ENCODE measurements at places on chromosomes 3 and 15.

DNA sequence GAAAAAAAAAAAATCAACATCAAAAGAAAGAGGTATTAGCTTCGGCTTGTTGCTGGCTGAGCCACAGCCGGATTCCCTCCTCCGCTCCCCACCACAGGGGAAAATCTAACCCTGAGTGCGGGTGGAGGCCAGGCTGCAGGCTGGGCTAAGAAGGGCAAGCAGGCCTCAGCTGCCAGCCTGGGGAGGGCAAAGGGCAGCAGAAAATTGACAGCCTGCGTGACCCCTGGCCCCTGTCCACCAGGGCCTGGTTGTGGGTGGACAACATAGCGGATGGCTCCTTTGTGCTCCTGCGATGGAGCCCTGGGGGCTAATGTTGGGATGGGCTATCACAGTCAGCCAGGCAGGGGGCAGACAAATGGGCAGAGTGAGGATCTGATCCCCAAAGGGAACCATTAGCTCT, 25.4 kb downstream of the CACNA2D2 start:
- DNase-seq, result no peak

DNA sequence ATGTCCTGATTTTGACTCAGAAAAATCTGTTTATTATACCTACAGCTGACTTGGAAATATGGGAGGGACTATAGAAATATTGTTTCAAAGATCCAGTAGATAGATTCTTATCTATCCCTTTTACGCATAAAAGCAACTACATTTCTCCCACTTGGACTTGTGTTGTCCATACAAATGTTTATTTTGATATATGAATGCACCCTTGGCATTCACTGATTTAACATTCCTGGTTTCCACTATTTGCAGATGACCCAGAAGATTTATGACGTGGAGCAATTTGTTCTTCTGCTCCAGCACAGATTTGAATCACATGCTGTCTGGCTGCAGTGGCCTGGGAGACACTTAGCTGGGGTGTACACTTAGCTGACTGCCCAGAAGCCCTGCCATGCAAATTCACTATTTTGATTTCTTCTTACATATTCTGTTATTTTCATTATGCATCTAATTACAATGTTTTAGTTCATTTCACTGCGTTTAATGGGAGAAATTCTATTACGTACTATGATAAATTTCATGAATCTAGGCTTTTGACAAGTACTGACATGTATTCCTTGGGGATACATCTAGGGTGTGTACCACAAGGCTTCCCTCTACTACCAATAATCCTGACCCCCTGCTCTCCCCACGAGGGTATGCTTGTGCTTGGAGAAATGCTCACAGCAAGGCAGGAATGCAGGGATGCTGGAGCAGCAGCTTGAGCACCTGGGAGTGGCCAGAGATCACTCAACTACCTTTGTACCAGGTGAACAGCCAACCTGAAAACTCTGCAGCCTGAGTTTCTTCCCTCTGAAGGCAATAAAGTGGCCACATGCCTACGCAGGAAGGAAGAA, 223.6 kb upstream of the TBL1XR1 start:
- peak; percentile 19 for DNase-seq

DNA sequence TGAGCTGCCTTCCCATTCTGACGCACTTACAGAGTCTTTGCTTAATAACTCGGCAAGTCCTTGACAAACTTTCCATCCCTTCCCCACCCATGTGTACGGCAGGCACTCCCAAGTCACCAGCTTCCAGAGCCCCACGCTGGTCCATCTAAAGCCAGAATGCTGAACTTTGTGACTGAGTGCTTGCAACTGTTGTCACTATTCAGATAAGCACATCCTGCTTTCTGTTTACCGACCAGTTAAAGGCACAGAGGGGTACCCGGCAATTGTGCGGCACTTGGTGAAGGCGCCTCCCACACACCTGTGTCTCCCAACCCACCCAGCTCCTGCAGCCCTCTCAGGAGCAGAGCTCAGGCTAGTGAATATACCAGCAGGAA, 430.6 kb downstream of the FOXP1 start:
- DNase-seq, result no peak

DNA sequence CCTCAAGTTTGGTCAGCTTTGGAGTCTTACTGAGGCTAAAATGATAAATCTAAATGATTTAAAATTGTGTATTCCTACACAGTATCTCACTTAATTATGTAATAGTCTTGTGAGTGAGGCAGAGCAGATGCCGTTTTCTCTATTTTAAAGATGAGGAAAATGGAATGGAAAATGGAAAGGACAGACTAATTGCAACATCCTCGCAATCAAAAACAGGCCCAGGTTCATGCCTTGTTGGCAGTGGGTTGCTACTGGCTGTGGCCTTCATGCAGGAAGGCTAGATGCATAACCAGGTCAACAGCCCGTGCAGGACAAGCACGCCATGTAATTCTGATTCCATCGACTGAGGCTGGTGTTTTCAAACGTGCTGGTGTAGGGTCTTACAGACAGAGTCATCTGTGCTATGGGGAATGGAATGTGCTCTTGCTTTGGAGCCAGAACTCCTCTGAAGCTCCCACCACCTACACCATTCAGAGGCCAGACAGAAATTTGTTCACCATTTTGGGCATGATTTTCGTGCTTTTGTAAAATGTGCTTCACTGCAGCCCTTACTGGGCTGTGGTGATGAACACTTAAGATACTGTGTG, 37.9 kb downstream of the MLH1 start:
- DNase-seq, result no peak

DNA sequence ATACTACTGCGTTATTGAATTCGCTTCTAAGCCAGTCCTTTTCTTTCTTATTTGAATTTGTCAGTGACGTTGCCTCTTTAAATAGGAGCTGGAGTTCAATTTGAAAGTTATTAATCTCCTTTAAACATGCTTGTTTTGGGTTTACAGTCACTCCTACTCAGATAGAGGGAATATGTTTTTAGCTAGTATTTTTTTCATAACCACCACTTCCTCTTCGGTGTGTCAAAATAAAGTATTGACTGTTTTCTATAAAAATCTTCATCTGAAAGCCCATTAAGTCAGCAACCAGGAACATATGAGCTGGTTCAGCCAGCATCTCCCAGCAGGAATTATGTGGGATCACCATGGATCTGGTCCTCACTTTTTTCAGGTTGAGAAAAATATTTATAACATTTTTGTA, 772.9 kb downstream of the DIPK2A start:
- no peak for DNase-seq

- no peak for DNase-seq
Measured at GRCh38 chr15:96766366-96766765, 435.9 kb downstream of the NR2F2 start.

DNA sequence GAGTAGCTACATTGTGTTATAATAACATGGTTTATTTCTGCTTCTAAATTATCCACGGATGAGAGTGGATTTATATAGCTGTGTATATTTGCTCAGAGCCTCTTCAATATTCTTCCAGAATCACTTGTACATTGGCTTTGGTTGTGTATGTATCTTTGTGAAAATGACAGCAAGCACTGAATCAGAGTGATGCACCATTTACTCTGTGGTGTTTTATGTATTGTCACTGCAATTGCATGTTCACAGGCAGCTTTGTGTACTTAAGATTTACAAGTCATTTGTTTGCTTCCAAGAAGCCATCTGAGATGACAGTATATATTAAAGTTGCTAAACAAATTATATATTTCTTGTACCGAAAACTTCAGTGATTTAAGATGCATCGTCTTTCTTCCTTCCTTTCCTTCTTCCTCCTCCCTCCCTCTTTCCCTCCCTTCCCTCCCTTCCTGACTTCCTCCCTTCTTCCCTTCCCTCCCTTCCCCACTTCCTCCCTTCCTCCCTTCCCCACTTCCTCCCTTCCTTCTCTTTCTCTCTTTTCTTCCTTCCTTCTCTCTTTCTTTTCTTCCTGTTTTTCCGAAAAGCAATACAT, 362.3 kb upstream of the GOLIM4 start:
- DNase-seq, result no peak

DNA sequence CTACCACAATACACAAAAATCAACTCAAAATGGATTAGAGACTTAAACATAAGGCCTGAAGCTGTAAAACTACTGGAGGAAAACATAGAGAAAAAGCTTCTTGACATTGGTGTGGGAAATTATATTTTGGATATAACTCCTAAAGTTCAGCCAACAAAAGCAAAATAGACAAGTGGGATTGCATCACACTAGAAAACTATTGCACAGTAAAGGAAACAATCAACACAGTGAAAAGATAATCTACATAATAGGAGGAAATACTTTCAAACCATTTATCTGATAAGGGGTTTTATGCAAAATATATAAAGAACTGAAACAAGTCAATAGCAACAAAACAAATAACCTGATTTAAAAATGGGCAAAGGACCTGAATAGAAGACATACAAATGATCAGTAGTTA, 37.6 kb upstream of the TP63 start:
- DNase-seq, result peak; percentile 83

DNA sequence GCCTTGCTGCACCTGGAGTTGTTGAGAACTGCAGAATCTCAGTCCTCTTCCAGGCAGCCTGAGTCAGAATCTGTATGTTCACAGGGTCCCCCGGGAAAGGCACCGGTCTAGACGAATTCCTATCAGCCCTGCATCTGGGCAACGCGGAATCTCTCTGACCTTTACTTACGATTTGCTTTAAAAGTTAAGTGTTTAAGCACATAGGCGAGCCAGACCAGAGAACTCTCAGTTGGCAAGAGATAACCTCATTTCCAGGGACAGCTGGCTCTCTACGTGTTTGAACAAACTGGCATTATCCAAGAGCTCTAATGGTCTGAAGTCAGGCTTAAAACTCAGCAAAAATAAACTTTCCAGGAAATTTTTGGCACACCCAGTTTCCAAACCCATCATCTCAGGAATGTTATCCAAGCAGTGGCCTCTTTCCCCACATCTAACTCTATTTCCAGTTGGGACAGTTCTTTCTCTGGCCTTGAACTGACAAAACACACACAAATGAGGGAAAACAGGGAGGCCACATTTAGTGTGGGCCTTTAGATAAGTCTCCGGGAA, 53.4 kb downstream of the HES1 start:
- peak; percentile 34 for DNase-seq

DNA sequence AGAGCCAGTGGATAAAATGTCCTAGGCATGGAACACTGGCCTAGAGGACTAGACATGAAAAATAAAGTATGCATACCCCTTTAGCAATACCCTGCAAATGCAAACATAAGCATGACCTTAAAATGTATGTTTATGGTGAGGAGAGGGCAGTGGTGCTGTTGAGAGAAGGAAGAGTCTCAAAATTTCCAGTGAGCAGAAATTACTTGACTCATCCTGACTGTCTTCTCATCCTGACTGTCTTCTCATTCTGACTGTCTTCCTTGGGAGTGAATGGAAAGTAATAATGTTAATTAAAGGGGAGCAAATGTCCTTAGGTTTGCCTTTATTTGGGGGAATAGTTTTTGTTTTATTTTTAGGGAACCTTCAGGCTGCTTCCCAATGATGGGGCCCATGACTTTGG, 121.5 kb upstream of the GALNT15 start:
- no peak for DNase-seq

GRCh38 chr3:43181202-43181821, 75.4 kb upstream of the POMGNT2 start:
- no peak for DNase-seq

- no peak for DNase-seq
Measured at GRCh38 chr3:141129049-141129448, 77.9 kb downstream of the SPSB4 start.

- DNase-seq, result no peak
Measured at GRCh38 chr3:5698851-5699250, 511.3 kb downstream of the EDEM1 start.

DNA sequence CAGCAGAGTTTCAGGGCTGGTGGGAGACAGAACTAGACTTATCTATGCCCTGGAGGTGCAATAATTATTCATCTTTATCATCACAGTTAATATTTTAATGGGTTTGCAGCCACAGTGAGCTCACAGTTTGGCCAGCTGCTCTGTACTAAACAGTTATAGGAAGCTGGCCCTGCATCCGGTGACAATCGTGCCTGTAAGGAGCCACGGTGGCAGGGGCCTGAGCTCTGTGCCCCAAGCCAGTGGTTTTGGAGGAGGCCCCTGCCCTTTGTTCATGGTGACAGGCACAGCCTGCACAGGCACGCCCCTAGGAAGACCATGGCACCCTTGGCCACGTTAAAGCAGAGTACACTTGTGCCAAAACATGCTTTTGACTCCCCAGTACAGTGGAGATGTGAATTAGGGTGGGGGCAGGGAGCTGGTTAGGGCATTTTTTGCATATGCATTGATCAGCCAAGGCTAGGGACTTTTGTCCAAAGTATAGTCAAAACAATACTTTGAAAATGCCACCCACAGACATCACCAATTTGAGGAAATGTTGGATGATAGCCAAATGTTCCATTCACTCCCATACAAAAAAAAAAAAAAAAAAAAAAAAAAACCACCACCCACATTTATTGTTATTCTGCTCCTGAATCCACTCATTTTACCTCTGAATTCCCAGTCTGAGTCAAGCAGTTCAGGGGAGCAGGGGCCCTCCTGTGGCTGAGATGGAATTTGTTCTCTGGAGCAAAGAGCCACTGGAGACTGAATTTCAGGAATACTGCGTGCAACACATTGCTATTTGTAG, 3.4 kb upstream of the RFTN1 start:
- peak; percentile 83 for DNase-seq

- no peak for DNase-seq
Measured at GRCh38 chr15:54017251-54017650, 39.0 kb downstream of the UNC13C start.

- DNase-seq, result no peak
Measured at GRCh38 chr3:138449490-138449889, 15.1 kb downstream of the ESYT3 start.

DNA sequence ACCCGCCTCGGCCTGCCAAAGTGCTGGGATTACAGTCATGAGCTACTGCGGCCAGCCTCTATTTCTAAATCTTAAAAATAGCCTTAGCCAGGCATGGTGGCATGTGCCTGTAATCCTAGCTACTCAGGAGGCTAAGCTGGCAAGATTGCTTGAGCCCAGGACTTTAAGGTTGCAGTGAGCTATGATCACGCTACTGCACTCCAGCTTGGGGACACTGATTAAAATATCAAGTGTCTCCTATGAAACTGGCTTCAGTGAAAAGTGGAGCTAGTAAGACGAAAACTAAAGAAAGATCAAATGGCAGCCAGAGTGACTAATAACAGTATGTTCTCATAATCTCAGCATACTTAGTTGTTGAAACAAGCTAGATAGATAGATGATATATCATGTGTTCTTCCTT, 112.5 kb downstream of the STT3B start:
- no peak for DNase-seq

- no peak for DNase-seq
Measured at GRCh38 chr3:15347063-15347736, 14.8 kb upstream of the SH3BP5 start.

DNA sequence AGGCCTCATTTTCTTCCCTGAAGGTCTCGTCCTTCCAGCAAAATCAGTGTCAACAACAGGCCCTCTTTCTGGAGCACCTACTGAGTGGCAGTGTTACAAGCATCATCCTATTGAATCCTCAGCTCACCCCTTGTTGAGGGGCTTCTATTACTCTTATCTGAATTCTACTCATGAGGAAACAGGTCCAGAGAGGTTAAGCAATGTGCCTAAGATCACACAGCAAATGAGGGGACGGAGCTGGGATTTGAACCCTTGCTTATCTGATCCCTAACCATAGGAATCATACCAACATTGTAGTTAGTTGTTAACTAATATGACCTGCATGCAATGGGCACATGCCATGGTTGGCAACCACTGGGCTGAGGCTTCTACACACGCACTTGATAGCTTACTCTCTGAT, 63.0 kb downstream of the SLC6A6 start:
- no peak for DNase-seq

- peak; percentile 98 for DNase-seq
Measured at GRCh38 chr3:29695643-29696198, 414.9 kb downstream of the RBMS3 start.

GRCh38 chr15:31857194-31857593, 173.1 kb upstream of the CHRNA7 start:
- DNase-seq, result no peak

- DNase-seq, result no peak
Measured at GRCh38 chr3:182979674-182980191, 605 bp downstream of the DCUN1D1 start.
